ENCODE measurements at places on chromosomes 6 and 20.

- no peak for DNase-seq
These were observed 45.1 kb upstream of the TAGAP start for GRCh38 chr6:159089909-159090308.

- DNase-seq, result no peak
These were observed 72.8 kb downstream of the MDGA1 start for GRCh38 chr6:37624606-37625574.

GRCh38 chr6:135451617-135452190 is 45.8 kb downstream of the AHI1 start:
- DNase-seq, result peak; percentile 50

- peak; percentile 80 for DNase-seq
These were observed 34.1 kb upstream of the HLA-DQB1 start for GRCh38 chr6:32700391-32701040.
